ENCODE measurements at places on chromosomes 11 and 22.

- no peak for DNase-seq
Measured at GRCh38 chr22:19820880-19821522, 33.7 kb downstream of the GNB1L start.

GRCh38 chr11:93482556-93482955 lies 60.6 kb downstream of the SMCO4 start:
- DNase-seq, result no peak

DNA sequence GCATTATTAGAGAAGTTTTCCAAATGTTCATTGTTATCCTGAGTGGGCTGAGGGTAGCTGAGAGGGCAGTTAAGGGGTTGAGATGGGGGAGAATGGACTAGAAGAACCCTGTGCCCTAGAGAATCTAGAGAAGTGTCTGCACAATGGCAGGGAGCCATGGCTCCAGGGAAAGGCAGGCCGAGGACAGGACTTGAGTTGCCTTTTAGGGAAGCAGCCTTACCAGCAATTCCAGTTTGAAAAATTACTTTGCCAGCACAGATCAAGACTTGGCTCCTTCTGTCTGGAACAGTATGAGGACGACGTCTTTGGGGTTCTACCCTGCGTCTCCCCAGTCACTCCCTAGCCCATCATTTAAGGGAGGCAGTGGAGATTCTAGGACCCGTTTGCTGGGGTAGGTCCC lies 25.7 kb upstream of the MICAL3 start:
- DNase-seq, result no peak

DNA sequence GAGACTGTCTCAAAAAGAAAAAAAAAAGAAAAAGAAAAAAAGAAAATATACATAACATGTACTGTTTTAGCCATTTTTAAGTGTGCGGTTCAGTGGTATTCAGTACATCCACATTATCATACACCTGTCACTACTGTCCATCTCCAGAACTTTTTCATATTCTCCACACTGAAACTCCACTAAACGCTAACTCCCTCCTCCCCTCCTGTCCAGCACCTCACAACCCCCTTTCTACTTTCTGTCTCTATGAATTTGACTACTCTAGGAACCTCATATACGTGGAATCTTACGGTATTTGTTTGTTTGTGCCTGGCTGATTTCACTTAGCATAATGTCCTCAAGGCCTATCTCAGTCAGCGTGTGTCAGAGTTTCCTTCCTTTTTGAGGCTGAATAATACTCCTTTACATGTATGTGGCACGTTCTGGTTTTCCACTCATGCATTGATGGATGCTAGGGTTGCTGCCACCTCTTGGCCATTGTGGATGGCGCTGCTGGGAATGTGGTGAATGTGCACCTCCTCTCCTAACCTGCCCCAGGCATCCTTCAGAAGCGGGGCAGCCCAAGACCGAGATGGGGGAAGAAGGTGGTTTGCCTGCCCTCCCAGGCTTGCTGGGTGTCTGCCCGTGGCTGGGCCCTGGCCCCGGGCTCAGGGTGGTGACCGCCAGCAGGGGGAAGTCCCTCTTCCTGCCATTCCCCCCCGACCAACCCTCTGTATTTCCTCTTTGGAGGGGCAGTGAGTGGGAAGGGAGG lies 60.5 kb downstream of the BCR start:
- no peak for DNase-seq

DNA sequence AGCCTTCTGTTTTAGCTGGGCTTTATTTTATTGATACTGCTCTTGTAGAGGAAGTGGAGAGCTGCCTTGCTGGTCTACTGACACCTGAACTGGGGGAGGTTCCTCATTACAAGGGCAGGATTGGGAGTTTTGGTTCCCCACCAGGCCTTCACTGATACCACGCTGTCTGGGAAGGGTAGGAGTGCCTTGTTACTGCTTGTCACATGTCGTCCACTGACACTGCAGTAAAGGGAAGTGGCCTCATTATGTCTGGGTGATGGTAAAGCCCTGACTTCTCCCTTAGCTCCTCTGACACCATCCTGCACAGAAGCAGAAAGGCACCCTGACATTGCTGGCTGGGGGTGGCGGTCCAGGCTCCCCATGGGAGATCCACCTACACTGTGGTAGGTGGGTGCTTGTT lies 38.7 kb upstream of the ELF5 start:
- no peak for DNase-seq

Data from cortex of kidney (tissue), 1 donor.